ENCODE measurements at places on chromosomes 12 and 14.

GRCh38 chr12:15192720-15193119 is 28.5 kb downstream of the RERG start:
- DNase-seq, result no peak

GRCh38 chr12:111126331-111126730 is 206.0 kb upstream of the MYL2 start:
- no peak for DNase-seq

GRCh38 chr14:83463500-83464098 is 1929.9 kb upstream of the SEL1L start:
- no peak for DNase-seq

GRCh38 chr14:33589334-33589733 is 361.5 kb downstream of the EGLN3 start:
- DNase-seq, result no peak

DNA sequence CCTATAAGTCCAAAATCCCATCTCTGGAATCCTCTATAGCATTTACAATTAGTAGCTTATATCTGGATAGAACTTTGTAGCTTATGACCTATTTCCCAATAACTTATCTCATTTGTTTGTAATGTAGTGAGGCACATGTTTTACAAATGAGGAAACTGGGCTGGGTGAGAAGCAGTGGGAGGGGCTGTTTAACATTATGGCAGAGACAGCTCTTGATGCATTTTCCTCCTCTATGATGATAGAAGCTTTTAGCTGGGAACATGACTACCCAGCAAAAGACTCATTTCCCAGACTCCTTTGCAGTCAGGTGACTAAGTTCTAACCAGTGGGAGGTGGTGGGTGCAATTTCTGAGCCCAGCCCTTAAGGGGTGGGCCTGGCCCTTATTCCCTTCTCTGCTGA is 179.7 kb downstream of the TTC8 start:
- no peak for DNase-seq

- DNase-seq, result no peak
Measured at GRCh38 chr12:120394483-120395367, 25.8 kb upstream of the MSI1 start.

- DNase-seq, result no peak
Measured at GRCh38 chr12:113062502-113063395, 6.2 kb downstream of the DTX1 start.
